ENCODE measurements at places on chromosomes 1 and 21.
A peak's percentile ranks its signal among the peaks of the same experiment; 100 is the strongest.

GRCh38 chr1:52240592-52241210 lies 98.8 kb downstream of the ZFYVE9 start:
- no peak for DNase-seq

- no peak for DNase-seq
Observed at GRCh38 chr1:8706291-8706690, 111.1 kb downstream of the RERE start.

DNA sequence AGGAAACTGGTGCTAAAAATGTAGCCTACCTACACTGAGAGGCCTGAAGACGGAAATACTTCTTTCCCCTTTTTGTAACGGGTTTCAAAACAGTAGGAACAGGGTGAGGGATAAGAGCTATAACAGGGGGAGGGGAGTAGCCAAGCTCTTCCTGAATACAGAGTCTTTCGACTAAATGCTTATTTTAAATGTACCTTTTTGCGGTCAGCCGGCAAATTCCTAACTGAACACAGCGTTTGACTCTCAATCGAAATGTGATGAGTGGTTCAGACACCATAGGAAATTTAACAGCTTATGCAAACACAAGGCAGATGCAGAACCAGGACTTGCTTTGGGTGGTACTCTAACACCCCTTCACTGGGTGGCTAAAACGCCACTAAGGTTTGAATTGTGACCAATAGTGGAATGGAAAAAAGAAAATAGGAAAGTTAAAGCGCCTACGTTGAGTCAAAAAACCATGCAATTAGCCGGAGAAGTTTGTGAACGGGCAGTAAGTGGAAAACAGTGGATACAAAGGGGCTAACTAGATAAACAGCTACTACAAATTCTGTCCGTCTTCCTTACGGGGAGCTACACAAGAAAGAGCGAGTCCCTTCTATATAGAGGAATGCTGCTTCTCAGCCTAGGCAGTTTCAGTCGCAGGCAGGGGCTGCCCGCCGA lies 1.7 kb downstream of the EGLN1 start:
- no peak for DNase-seq

GRCh38 chr1:179767177-179767581 lies 24.1 kb downstream of the FAM163A start:
- no peak for DNase-seq

DNA sequence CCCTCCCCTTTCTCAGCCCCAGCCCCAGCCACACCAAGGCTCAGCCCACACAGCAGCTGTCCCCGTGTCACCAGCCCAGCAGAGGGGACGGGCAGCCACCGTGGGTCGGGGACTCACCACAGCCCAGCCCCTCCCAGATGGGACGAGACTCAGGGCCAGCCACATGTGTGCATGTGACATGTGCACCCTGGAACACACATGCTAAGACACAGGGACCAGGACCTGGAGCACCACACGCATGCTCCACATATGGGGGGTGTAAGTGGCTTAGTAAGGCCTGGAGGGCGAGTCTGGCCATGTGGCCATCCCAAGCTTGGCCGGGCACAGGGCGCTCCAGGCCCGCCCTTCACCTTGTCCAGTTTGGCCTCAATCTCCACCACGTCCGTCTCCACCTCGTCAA lies 4.0 kb downstream of the ACAP3 start:
- DNase-seq = no peak

- no peak for DNase-seq
Observed at GRCh38 chr1:183827801-183828200, 22.9 kb downstream of the RGL1 start.

GRCh38 chr1:168468042-168468809 lies 75.6 kb downstream of the XCL2 start:
- no peak for DNase-seq

DNA sequence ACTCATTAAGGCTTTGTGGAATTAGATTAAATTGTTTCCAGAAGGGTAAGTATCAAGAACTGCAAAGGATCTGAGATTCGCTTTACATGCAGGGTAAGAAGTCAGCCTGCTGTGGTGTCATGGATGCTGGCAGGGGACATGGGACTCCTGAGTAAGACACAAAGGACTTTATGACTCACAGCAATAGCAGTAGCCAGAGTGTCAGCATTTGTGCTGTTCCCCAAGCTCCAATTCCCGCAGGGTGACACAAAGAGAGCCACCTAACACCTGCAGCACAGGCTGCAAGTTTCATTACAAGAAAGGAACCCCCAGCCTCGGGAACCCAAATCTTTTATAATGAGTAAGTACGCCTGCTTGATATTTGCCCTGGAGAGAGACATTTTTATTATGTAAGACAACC lies 298.1 kb upstream of the POU3F1 start:
- DNase-seq = peak; percentile 15

GRCh38 chr1:207191776-207192175 lies 87.7 kb downstream of the C4BPA start:
- no peak for DNase-seq

GRCh38 chr1:64624218-64624713 lies 120.6 kb upstream of the RAVER2 start:
- no peak for DNase-seq

GRCh38 chr1:226590614-226591013 lies 42.0 kb downstream of the STUM start:
- DNase-seq = no peak

DNA sequence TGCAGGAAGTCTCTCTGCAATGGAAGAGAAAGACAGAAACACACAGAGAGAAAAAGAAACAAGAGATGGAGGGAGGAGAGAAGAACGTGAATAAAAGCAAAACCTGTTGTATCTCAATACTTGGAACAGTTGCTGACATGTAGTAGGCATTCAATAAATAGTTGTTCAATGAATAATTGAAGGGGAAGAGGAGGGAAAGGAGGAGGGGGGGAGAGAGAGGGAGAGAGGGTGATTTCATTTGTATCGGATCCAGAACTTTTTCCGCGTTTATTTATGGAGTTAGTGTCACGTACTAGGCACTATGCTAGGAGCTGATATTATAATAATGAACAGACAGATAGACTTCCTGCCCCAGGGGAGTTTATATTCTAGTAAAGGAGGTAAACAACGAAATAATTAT lies 144.1 kb downstream of the OMA1 start:
- DNase-seq = no peak

DNA sequence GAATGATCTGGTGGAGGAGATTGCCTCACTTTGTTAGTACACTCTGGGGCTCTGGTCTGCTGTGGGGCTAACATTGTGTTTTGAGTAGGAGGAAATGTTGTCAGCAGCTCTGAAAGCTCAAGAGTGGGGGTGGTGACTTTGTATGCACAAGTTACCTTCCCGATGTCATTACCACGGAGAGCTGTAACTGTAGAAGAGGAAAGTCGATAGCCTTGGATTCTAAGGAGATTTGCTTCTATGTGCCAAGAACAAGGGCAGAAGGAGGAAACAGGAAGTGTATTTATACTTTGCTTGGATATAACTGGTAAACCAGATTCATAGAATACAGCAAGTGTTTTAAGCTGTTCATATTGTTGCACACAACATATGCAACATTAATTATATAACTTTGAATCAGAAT lies 196.1 kb downstream of the AMY1C start:
- DNase-seq = no peak

GRCh38 chr1:197735461-197735860 lies 39.8 kb downstream of the DENND1B start:
- no peak for DNase-seq

- DNase-seq = no peak
Observed at GRCh38 chr21:37047079-37047478, 25.8 kb downstream of the PIGP start.

DNA sequence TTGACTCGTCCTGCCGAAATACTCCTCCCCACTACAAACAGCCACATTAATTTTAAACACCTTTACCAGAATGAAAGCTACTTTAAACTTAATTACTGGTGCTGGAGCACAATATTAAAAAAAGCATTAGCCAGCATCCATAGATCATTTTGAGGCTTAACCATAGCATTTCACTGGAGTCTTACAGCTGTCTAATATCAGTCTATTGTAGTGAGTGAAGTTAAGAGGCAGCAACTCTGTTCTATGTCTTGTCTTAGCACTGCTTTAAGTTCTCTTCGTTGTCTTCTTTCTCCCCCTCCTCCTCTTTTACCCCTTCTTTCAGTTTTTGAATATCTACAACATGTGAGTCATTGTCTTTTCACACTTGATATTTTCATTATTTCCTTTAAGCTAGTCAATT lies 49.3 kb downstream of the ADGRL2 start:
- no peak for DNase-seq

- DNase-seq = no peak
Observed at GRCh38 chr21:45487891-45488600, 54.2 kb downstream of the SLC19A1 start.

DNA sequence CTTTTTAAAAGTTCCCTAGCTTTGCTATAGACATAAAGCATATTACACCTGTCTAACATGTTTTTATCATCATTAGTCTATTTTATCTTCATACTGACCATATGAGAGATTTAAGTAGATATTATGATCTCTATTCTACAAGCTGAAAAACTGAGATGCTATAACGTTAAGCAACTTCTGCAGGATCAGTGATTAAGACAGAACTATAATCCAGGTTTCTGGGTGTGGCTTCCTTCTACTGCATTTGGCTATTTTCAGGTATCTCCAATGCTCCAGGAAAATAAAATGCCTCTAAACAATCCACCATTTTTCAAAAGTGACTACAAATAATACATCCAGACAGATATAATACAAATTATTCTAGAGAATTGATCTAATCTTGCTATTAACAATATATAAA lies 53.4 kb downstream of the RGS2 start:
- DNase-seq = no peak

GRCh38 chr21:32626621-32627196 lies 14.5 kb upstream of the CFAP298 start:
- no peak for DNase-seq

DNA sequence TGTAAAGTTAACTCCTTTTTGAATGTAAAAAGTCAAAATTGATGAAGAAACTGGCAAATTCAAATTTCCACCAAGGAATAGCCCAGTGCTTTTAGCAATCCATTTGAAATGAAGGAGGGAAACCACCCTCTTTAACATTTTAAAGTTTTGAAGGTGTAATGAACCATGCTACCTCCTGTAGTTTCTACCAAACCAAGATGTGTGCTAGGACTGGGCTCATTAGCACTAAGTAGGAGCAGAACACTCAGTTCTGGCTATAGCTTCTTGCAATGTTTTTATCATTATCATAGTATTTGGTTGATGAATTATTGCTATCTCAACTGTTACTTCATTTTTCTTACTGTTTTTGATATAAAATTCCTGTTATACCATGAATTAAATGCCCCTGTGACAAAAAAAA lies 319.2 kb upstream of the ZRANB2 start:
- DNase-seq = no peak

DNA sequence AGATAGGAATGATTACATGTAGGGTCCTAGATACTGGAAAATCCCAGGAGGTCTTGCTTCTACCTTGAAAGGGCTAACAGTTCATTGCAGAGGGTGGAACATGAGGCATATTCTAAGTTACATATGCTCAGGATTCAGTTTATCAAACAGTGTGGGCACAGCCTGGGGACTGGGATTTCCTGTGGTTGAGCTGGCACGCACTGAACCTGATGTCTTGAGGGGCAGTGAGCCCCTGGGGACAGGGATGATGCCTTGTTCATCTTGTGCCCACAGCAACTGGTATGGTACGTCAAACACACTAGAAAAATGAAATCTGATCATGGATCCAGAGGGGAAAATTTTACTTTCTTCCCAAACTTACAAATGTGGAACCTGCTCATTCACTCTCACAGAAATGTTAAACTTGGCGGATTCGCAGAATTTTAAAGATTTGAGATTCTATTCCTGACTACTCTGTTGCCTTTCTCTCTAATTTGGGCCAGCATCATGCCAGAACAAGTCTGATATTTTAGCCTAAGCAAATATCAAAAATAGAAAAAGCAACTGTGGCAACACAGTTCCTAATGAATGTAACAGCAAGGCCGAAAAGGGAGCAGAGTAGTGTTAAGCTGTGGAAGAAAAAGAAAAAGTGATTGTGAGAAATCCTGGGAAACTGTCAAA lies 68.2 kb upstream of the COL24A1 start:
- DNase-seq = no peak

- no peak for DNase-seq
Observed at GRCh38 chr1:174800876-174801275, 198.9 kb upstream of the CACYBP start.

- DNase-seq = peak; percentile 62
Observed at GRCh38 chr1:147890177-147890790, 12.3 kb upstream of the GJA8 start.

GRCh38 chr1:155177192-155177917 lies 3.7 kb downstream of the TRIM46 start:
- no peak for DNase-seq

GRCh38 chr21:15730484-15731242 lies 881 bp downstream of the USP25 start:
- DNase-seq = no peak
